ENCODE measurements at places on chromosomes 6 and 20. TPM values are rescaled to one million over a fixed set of nuclear protein-coding genes. Genes with fewer than 3 reads are reported as not detected.

GRCh38 chr6:41720262-41720620 lies 15.2 kb downstream of the TFEB start:
- DNase-seq, result no peak

BRD2 gene
- total RNA-seq, result 111 TPM

DNA sequence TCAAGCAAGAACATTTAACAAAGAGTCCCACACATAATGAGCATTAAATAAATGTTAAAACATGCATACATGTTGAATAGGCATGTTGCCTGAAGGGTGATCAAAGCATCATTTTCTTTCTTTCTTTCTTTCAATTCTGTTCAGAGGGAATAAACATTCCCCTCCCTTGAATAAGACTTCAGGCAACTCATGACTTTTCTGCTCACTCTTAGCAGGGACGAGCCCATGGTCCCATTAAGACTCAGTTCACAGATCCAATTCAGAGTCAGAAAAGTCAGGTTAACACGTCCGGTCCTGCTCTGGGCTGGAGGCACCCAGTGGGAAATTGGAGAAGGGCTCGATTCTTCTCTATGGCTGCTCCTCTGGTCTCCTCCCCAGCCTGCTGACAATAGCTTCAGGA lies 181.7 kb downstream of the ZNF217 start:
- DNase-seq, result no peak

- no peak for DNase-seq
These were observed 27.2 kb downstream of the DUSP22 start for GRCh38 chr6:319177-320131.

ZNF337 gene
- 2.9 TPM for total RNA-seq

- peak; percentile 68 for DNase-seq
These were observed at the start of gene ACSS1 for GRCh38 chr20:25058051-25058846. Gene ACSS1, minus strand, starts transcription at chr20:25058139. Its CDS starts 37 bp downstream, at chr20:25058102.

DNA sequence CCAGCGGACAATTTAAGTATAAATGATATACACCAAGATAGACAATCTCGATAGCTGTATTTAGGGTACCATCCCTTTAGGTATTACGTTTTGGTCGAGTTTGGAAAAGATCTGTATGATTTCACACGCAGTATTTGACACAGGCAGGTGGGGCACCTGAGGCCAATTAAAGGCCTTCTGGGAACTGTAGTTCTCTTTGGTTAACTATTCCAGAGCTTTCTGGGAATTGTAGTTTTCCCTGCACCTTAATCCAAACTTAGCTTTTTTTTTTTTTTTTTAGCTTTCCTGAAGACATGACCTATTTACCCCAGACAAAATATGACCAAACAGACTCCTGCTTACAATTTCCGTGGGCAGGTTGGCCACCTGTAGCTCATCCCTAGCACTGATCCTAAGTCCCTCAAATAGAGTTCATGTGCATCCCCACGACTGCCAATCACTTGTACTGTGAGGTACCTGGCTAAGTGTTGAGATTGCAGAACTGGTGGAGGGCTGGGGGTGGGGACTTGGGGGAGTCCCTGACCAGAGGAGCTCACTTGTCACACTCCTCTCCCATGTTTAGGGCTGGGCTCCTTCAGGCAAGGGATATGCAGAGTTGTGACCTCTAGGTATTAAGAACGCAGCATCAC lies 999 bp upstream of the EHMT2 start:
- DNase-seq, result peak; percentile 45

DNA sequence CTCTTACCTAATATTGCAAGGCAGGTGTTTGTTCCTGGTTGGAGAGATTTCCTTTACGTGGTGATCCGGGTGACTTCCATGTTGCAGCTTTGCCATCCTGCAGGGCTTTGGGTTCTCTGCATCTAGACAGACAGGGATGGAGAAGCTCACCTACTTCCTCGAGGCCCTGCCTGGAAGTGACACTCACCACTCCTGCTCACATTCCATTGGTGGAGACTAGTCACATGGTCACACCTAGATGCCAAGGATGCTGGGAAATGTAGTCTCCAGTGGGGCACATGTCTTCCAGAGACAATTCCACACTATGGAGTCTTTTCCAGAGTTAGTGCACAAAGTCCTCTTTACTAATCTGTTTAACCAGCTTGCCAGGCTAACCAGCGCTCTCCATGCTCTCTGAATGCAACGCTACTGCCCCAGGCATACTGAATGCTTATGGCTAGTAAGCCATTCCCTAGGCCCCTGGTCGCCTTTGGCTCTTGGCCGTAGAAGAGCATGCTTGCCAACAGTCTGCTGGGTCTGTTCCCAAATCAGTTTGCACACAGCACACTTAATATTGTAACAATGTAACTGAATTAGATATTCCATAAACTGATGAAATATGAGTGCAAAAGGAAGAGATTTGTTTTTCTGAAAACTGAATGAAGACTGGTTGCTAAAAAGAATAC lies 6.7 kb upstream of the KCNK15 start:
- DNase-seq, result no peak

ABHD16B gene
- not detected for total RNA-seq

- DNase-seq, result no peak
These were observed 194.5 kb upstream of the PLN start for GRCh38 chr6:118353564-118353963.

DNA sequence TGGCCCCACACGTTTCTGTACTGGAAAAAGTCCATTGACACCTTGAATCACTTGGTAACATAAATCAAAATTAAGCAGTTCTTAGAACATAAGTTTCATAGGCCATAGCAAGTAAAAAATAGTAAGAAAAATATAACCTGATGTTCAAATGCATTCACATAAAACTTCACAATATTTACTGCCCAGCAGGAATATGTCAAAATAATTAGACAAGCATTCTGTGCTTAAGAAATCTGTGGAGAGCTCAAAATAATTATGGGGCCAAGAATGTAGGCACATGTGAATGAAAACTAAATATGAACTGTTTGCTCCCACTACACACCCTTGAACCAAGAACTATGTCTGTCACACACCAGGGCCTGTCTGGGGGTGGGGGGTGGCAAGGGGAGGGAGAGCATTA lies 70.8 kb downstream of the IPCEF1 start:
- no peak for DNase-seq

GRCh38 chr20:46004187-46004586 lies 4.5 kb upstream of the MMP9 start:
- peak; percentile 55 for DNase-seq

DNA sequence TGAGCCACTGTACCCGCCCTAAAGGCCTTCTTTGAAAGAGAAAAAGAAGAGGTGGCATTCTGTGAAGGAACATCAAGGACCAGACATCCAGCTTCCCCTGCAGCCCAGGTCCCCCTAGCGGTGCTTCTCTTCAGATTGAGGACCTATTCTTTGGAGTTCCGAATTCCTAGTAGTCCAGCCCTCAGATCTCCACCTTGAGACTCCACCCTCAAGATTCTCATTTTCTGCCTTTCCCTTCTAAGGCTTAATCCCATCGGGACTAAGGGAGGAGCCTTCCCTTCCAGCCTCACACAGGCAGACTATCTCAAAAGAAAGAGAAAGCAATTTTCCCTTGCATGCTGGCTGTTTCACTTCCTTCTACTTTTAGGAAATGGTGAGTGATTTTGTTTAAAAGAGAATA lies 32.5 kb downstream of the MUC22 start:
- peak; percentile 59 for DNase-seq

ITPR3 gene
- total RNA-seq, result 0.79 TPM

- DNase-seq, result no peak
These were observed 96.8 kb upstream of the GJE1 start for GRCh38 chr6:142035890-142036289.

- DNase-seq, result peak; percentile 74
These were observed 15.2 kb upstream of the SIRT5 start for GRCh38 chr6:13559251-13559650.

GRCh38 chr6:50097966-50098640 lies 48.4 kb upstream of the DEFB112 start:
- DNase-seq, result no peak

ZSCAN23 gene
- 0.25 TPM for total RNA-seq

CNKSR3 gene
- 40.9 TPM for total RNA-seq

- DNase-seq, result no peak
These were observed 8.6 kb downstream of the ZNF292 start for GRCh38 chr6:87164004-87164403.

DNA sequence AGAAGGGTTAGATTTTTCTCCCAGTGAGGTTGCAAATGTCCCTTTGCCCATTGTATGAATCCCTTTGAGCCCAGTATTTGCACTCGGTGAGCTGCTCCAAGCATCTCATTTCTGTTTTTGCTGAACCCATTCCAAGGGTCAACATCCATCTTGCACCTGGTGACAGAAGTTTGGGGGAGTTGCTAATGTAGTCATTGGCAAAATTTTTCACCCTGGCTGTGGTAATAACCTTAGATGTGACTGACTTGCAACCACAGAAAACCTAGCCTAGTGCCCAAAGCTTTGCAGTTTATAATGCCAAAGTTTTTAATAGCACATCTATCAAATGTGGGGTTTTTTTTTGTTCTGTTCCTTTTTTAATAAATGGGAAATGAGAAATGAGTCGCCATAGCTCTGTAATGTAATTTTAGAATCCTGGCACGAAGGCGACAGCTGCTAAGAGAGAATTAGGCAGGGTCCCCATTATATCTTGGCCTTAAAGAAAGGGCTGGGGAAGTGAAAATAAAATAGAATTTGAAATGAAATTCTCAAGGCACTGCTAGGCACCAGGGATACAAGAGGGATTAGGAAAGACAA lies 682.8 kb downstream of the KIF16B start:
- DNase-seq, result no peak

IRF4 gene
- total RNA-seq, result 1.5 TPM

KCNK5 gene
- 5.0 TPM for total RNA-seq

GRCh38 chr6:81998432-81998831 lies 246.0 kb upstream of the TENT5A start:
- DNase-seq, result no peak

DNA sequence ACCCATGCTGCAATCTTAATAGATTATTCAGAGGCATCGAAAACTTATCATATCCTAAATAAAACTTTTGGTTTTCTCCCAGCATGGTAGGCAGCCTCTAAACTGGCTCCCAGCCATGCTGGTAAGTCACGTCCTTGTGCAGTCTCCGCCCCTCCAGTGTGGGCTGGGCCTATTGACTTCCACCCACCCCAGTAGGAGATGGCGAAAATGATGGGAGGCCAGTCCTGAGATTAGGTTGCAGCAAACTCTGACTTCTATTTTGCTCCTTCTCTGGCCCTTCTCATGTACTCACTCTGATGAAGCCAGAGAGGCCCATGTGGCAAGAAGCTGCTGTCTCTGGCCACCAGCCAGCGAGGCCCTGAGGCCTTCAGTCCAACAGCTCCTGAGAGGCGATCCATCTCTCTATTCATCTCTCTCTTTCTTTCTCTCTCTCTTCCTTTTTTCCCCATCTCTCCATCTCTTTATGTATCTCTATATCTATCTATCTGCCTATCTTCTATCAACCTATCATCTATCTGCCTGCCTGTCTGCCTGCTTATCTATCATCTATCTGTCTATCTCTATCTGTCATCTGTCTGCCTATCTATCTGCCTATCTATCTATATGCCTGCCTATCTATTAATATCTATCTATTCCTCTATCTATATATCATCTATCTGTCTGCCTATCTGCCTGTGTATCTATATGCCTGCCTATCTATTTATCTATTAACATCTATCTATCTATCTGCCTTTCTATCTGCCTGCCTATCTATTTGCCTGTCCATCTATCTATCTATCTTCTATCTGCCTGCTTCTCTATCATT lies 52.7 kb upstream of the STX16 start:
- no peak for DNase-seq

- no peak for DNase-seq
These were observed 28.9 kb upstream of the RIPK1 start for GRCh38 chr6:3039384-3039783.

DNA sequence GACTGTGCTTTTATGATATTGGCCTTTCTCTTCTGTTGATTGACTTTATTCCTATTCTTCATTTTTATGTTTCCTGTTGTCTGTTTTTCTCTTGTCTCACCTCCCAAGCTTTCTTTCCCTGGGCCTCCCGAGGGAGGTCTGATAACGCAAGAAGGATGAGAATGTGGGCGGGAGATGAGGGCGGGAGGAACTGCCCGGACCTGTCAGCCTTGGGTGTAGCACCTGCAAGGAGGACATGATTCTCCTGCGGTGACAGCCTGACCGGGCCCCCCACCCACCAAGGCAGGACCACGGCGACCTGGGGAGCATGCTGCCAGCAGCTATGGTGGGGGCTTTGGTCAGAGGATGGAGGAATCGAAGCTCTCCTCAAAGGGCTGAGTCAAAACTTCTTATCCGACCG lies 86.9 kb downstream of the PLEKHG1 start:
- no peak for DNase-seq

TTK gene
- 0.56 TPM for total RNA-seq

DNA sequence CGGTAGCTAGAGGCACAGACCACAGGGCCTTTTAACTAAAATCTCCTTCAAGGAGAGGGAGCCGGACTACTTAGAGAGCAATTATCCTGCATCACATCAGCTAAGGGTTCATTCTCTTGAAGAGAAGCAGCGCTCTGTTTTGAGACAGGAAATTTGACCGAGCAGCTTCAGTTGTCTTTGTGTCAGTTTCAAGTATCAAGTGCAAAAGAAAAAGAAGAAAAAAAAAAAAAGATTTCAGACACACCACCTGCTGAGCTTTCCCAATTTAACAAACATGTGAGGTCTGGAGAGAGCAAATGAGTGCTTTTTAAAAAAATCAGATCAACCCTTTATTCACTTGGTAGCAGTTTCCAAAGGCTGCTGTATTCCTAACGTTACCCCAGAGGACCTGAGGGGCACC lies 273.5 kb upstream of the POU3F2 start:
- no peak for DNase-seq

DNA sequence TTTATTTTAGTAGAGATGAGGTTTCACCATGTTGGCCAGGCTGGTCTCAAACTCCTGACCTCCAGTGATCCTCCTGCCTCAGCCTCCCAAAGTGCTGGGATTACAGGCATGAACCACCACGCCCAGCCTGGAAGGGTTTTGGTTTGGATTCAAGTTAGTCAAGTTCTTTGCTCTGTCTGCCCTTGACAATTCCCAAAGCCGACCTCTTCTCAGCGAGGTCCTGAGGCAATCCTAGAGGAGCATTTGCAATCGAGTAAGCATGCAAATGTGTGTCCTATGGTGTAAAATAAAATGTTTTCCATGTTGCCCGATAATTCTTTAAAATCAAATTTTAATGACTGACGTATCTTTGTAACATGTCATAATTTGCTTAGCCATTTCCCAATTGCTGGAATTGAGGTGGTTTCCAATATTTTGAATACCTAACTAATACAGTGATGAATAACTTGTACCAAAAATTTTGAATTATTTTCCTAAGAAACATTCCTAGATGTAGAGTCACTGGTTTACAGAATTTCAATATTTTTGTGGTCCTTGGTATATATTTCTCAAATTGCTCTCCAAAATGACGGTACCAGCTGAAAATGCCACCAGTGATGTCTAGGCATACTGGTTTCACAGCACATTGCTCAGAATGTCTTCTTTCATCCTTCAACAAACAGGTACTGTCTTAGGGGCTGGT lies 38.7 kb downstream of the GTF2H5 start:
- no peak for DNase-seq

MATN4 gene
- total RNA-seq, result not detected

IBTK gene
- 27.8 TPM for total RNA-seq
